Activated T-helper 1 cell treated with anti-CD3 and anti-CD28 coated beads, Interleukin-2, amount 50 U/mL, for 16 hours (primary cell): ENCODE measurements at places on chromosomes 4 and X.

DNA sequence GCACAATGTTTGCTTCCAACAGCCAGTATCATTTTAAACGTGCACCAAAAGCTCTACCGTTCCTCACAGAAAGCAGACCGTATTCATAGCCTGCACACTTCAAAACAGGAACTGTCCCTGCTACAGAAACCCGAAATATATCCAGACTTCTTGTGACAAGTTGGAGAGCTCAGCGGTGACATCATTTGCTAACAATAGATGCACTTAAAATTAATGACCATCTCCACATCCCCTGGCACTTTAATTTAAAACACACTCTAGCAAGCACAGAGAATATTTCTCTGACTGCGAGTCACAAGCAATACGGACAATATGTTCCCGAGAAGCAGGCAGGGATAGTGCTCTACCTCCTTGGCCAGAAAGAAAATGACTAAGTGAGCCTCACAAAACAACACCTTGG is 2.5 kb downstream of the NYX start:
- DNase-seq = no peak

- no peak for DNase-seq
Observed at GRCh38 chrX:101564651-101565050, 14.3 kb downstream of the ARMCX1 start.

- DNase-seq = no peak
Observed at GRCh38 chr4:84110040-84110439, 389.1 kb downstream of the NKX6-1 start.

DNA sequence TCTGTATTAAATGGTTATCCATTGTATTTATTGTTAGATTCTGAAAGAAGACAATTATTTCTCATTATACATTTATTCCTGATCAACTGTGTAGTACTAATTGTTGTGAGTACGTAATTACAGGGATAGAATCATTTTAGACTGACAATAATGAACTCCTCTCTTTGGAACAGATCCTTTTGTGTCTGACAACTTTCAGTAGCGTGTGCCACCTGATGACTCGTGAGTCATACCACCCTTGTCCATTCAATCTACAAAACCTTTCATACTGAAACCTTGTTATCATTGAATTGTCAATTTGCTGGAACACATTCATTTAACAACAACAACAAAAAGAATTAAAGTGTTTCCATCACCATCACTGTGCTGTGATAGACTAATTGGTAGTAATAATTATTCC is 602.7 kb upstream of the PCDH7 start:
- no peak for DNase-seq

- no peak for DNase-seq
Observed at GRCh38 chr4:6470502-6471306, 1.7 kb downstream of the PPP2R2C start.

GRCh38 chrX:125439194-125439849 is 119.7 kb downstream of the TEX13C start:
- DNase-seq = no peak

GRCh38 chrX:107686792-107687191 is 58.5 kb downstream of the PRPS1 start:
- DNase-seq = no peak

DNA sequence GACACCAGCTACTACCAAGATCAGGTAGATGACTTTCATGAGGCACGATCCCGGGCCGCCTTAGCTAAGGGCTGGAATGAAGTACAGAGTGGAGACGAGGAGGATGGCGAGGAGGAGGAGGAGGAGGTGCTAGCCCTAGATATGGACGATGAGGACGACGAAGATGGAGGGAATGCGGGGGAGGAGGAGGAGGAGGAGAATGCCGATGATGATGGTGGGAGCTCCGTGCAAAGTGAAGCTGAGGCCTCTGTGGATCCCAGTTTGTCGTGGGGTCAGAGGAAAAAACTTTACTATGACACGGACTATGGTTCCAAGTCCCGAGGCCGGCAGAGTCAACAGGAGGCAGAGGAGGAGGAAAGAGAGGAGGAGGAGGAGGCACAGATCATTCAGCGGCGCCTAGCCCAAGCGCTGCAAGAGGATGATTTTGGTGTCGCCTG is 481 bp downstream of the UTP3 start:
- DNase-seq = no peak

DNA sequence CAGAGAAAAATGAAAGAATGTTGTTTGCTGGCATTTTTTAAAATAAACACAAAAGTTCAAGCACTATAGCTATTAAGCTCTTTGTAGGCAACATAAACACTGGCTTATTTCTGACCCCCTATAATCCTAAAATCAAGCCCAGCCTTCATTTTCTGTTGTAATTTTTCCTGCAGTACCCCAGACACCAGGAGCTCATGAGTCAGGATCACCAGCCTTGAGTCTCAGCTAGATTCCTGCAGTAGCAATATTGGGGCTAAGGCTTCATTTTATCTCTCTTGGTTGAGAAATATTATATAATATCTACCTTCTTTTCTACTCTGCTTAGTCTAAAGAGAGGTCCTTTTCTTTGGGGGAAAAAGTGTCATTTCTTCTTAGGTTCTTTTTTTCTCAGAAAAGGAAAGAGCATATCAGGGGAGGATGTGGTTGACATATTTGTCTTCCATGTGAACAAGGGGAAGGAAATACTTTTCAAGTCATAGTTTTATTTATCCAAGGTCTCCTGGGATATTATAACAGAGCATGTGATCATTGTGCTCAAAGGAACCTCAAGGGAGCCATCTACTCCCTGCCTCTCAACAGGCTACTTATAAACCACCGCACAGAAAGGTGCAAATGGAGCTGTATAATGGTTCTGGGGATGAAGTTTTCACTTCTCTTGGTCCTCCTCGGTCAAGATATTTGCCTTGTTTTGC is 678.3 kb upstream of the NR3C2 start:
- DNase-seq = no peak

- no peak for DNase-seq
Observed at GRCh38 chr4:140688711-140689598, 67.2 kb downstream of the TBC1D9 start.

DNA sequence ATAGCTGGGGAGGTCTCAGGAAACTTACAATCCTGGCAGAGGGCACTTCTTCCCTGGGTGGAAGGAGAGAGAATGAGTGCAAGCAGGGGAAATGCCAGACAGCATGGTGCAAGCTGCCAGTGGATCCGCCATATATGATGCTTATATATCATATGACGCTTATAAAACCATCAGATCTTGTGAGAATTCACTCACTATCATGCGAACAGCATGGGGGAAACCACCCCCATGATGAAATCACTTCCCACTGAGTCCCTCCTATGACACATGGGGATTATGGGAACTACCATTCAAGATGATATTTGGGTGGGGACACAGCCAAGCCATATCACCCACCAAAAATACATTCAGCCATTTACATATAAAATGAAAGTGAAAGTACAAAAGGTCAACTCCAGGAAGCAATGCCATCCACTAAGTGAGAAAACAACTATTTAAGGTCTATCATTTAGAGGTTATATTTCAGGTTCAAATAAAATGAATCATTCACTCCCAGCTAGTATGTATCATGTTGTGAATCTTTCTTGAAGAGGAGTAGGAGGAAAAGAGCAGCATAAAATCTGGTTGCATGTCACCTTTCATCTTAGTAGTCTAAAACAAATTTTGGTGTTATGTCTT is 20.3 kb upstream of the DYNLT3 start:
- DNase-seq = no peak

- DNase-seq = no peak
Observed at GRCh38 chrX:138014577-138014976, 448.6 kb downstream of the ZIC3 start.

DNA sequence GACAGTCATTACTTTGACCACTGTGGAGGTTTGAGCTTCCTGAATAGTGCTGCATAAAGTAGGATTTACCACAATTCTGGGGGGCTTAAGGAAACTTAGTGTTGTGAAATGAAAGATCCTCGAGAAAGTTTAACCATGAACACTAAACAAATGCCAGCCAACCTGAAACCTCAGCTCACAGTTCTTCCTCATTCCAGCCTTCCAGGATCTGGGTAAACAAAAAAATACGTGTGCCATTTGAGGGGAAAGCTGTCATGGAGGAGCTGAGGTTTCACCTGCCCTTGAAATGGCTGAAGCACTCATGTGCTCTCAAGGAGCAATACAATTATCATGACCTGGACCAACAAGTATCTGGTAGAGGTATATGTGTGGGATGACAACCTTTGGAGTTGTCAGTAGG is 142.7 kb downstream of the NPNT start:
- DNase-seq = no peak

DNA sequence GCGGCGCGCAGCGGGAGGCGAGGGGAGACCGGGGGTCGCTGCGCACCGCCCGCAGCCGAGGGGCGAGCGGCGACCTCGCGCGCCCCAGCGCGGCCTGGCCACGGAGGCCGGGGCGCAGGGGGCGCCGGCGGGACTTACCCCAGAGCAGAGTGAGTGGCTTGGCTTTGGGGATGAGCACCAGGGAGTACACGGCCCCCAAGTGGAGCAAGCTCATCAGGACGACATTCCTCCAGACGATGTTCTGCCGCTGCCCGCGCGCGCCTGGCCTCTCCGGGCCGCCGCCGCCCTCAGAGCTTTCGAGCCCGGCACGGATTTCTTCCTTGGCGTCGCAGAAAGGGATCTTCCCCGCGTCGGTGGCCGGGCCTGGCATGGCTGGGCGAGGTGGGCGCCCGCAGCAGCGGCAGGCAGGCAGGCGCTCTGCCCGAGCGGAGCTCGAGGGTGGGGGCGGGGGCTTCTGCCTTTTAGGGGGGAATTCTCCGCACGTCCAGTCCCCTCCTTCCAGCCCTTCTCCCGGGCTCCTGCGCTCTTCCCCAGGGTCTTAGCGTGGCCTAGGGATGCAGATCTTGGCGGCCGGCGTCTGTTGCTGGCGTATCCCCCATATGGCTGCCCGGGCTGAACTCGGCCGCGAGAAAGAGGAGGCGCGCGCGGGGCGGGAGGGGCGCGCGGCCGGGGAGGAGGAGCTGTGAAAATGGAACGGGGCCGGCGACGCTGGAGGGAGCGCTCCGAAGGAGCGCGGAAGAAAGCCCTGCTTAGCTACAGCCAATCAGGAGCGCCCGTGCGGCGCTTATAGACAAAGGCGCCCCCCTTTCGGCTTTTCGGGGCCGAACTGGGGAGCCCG is at the start of gene SCD5:
Gene SCD5 (minus strand): TSS at position 629 of the 838 bp plus-strand sequence. CDS start 259 bp downstream, at position 370.
- DNase-seq = no peak

- no peak for DNase-seq
Observed at GRCh38 chr4:23737571-23737970, 152.3 kb downstream of the PPARGC1A start.

- no peak for DNase-seq
Observed at GRCh38 chr4:112517067-112517634, 1.2 kb upstream of the NEUROG2 start.

DNA sequence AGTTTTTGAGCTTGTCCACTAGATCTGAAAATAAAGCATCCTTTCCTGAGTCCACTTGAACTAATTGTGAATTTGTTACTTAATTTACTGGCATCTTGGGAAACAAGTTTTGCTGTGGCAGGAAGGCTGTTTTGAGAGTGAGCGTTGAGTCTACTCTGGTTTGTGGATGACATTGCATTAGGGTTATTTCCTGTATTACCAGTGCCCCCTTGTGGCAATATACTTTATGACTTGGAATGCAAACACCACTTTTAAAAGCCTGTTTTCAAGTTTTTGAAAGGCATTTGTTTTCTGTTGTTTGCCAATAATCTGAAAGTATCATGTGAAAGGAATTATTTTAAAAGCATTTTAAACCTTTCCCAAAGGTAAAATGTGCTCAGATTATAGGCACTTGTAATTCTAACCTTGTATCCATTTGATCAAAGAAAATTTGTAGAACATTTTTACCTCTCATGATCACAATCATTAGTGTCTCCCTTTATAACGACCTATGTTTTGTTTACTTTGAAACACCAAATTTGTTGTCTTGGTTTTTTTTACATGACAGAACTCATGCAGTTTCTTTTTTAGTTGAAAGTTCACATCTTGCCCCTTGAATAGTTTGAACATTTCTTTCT is 18.0 kb upstream of the CYP2U1 start:
- DNase-seq = no peak

DNA sequence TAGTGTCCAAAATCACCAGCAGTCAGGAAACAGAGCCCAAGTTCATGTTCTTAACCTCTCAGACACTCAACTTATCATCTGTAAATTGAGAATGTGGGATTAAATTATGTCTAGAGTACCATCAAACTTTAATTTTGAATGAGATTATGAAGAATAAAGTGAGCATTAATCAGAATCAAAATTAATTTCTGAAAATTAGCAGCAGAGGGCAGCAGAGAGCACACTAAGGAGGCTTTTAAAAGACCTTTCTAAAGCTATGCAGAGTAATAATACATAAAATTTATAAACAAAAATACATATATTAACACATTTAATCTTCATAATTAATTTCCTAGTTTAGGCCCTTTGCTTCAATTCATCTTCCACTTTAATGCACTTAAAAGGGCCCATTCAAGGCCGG is 7.1 kb downstream of the TASL start:
- no peak for DNase-seq

- no peak for DNase-seq
Observed at GRCh38 chrX:38799995-38800580, 1.2 kb upstream of the MID1IP1 start.

GRCh38 chr4:111985426-111985825 is 159.8 kb upstream of the FAM241A start:
- no peak for DNase-seq
